Inflammatory macrophage treated with lipopolysaccharide for 4 hours (primary cell): ENCODE measurements at places on chromosomes 2 and 18.
A peak's percentile ranks its signal among the peaks of the same experiment; 100 is the strongest.

GRCh38 chr2:224774735-224775134 lies 58.6 kb upstream of the CCDC195 start:
- no peak for DNase-seq

GRCh38 chr18:38368886-38369285 lies 803.3 kb upstream of the CELF4 start:
- no peak for DNase-seq

- DNase-seq, result no peak
These were observed 26.6 kb downstream of the PTRHD1 start for GRCh38 chr2:24766609-24767008.

DNA sequence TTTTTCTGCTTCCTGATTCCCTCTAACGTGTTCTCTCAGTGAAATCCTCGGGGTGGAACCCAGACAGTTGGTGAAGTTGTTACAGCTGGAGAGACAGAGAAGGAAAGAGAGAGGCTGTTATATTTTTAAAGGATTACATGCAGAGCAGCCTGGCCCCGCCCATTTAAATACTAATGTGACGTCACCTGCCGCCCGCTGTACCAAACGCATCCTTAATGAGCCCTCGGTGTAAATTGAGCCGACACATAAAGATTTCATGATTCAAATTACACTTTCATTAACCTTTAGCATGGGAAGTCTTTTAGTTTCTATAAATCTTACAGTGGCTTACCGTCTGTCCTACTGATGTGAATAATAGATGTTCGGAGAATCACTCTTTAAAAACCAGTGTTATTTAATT lies 164.0 kb upstream of the SIX3 start:
- no peak for DNase-seq

GRCh38 chr2:75431763-75432162 lies 129.0 kb downstream of the EVA1A start:
- DNase-seq, result no peak

GRCh38 chr2:114222344-114222743 lies 220.1 kb upstream of the DPP10 start:
- no peak for DNase-seq

GRCh38 chr2:239846789-239847676 lies 178.1 kb downstream of the NDUFA10 start:
- no peak for DNase-seq

GRCh38 chr2:134449157-134449556 lies 195.3 kb downstream of the MGAT5 start:
- DNase-seq, result no peak

DNA sequence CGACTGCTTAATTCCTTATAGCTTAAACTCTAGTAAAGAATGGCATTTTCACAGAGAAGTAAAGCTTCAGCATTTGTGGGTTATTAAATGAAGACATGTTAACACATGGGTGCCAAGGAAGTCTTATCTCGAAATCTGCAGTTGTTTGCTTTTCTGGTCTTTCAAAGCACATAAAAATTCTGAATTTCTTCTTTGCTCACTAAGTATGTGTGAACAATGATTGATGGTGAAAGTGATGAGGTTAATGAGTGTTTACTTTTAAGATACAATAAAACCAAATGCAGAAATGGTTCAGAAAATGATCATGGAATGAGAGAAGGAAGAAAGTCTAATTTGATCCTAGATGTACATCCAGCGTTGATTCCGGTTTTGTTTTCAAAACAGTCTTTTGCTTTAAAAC lies 234.6 kb upstream of the RAB12 start:
- DNase-seq, result no peak

- no peak for DNase-seq
These were observed 49.4 kb downstream of the PDE1A start for GRCh38 chr2:182377467-182377866.

GRCh38 chr2:120764991-120765677 lies 29.5 kb downstream of the GLI2 start:
- DNase-seq, result no peak

DNA sequence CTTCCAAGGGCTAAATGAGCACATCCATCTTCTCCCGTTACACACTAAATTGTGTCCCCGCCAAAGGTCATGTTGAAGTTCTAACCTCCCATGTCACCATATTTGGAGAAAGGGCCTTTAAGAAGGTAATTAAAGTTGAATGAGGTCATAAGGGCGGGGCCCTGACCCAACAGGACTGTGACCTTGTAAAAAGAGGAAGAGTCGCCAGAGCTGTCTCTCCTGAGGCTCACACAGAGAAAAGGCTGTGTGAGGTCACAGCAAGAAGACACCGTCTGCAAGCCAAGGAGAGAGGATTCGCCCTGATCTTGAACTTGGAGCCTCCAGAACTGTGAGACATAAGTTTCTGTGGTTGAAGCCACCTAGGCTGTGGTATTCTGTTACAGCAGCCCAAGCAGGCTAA lies 24.1 kb downstream of the TRABD2A start:
- DNase-seq, result peak; percentile 68

- peak; percentile 47 for DNase-seq
These were observed 17.8 kb downstream of the RASGRP3 start for GRCh38 chr2:33494155-33494779.

DNA sequence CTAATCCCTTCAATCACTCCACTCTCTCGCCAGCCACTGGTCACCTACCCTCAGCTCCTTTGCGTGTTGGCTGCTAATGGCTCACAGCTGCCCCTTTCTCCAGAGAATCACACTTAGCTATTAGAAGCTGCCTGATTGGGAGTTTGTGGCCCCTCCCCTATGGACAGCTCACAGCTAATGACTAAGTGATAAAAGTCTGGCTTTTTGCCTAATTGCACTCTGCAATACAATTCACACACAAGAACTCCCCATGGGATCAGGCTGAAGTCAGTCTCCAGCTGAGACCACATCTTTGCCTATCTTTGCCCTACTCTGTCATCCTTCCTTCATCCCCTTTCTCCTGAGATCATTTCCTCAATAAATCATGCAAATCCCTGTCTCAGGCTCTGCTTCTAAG lies 701.9 kb upstream of the RAB6C start:
- DNase-seq, result no peak

DNA sequence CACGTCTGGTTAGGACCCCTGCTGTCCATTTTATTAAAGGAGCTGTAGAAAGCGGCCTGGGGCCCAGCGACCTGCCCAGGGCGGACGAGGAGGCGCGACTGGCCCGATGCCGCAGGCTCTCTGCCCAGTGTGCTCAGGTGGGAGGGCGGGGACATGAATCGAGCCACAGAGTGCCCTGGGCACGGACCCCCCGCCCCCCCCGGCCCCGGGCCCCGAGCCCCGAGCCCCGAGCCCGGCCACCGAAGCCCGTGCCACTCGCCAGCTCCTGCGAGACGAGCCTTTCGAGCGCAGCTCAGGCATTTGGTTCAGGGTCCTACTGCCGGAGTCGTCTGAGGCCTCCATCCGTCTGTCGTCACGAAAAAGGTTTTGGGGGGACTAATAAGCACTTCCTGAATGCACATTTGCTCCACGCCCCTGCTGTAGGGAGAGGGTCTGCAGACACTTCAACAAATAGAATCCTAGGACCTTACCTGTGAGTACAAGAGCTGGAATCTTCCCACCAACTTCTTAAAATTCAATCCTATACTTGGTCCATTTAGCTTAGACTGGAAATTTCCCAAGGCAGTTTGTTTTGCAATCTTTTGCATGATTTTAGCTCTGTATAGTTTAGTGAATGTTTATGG lies 602 bp upstream of the ADAM17 start:
- DNase-seq, result peak; percentile 35

- peak; percentile 67 for DNase-seq
These were observed 18.5 kb downstream of the PMAIP1 start for GRCh38 chr18:59918320-59918755.

- peak; percentile 40 for DNase-seq
These were observed 96.9 kb upstream of the ZNF397 start for GRCh38 chr18:35143622-35144596.

DNA sequence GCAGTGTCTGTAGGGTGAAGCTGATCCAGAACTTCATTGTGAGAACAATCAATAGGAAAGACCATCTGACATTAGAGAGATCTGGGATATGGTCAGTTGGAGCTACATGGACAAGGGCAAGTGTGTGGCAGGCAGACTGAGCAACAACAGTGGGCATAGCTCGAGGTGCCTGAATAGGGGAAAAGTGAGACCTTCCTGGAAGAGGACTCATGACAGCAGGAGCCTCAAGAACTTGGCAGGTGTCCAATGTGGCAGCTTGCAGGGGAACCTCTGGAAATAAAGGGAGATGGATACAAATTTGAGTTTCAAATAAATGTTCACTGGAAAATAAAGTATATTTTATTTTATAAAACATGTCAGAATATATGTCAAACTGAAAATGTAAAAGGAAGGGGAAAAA lies 117.9 kb downstream of the TANC1 start:
- no peak for DNase-seq

DNA sequence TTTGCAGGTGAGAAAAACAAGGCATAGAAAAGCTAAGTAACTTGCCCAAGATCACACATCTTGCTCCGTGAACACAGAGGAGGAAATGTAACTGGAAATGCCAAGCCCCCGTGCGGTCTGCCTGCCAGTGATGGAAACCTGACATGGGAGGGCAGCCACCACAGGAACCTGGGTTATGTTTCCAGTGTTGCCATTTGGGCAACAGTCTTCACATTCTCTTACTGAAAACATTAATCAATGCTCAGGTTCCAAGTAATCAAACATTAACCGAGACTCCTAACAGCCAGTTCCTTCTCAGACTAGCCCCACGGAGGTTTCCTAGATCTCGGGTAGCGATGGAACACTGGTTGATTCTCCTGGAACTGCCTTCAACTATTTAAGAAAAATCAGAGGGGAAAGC lies 2.5 kb downstream of the TGFA start:
- DNase-seq, result no peak

- peak; percentile 44 for DNase-seq
These were observed 73.4 kb downstream of the PLEKHM3 start for GRCh38 chr2:207951734-207952470.

GRCh38 chr2:75896779-75897366 lies 186.2 kb upstream of the GCFC2 start:
- DNase-seq, result no peak

GRCh38 chr18:77046409-77046808 lies 86.2 kb downstream of the MBP start:
- no peak for DNase-seq

DNA sequence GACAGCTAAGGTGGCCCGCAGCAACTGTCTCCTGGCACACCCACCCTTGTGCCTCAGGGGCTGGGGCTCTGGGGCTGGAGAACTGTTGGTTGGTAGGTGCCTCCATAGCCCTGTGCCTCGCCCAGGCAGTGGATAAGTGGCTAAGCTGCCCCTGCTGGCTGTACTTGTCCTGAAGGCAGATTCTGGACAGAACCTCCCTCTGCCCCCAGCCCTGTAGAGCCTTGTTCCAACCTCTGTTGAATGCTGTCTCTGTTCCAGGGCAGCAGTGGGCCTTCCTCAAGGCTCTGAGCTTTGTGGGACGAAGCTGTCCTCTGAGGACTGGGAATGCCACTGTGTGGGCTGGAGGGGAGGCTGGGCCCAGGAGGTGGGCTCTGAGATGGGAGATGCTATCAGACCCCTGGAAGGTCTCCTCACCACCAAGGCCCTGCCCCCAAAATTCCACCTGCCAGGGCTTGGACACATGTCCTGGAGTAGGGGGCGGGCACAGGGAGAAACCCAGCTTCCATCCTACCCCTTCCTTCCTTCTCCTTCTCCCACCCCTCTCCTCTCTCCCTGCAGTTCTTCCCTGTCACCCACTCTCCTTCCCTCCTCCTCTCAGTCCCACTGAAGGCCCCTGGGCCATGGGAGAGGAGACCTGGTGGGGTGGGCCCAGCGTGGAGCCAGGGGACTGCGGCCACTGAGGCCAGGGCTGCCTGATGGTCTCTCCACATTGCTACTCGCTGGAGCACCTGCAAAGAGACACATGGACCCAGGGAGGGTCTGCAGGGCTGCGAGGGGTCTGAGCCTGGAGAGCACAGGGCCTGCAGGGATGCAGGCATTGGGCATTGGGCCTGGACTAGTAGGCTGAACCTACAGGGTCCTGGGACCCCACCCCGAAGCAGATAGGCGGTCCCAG lies 1.7 kb upstream of the PDCD1 start:
- DNase-seq, result peak; percentile 19

DNA sequence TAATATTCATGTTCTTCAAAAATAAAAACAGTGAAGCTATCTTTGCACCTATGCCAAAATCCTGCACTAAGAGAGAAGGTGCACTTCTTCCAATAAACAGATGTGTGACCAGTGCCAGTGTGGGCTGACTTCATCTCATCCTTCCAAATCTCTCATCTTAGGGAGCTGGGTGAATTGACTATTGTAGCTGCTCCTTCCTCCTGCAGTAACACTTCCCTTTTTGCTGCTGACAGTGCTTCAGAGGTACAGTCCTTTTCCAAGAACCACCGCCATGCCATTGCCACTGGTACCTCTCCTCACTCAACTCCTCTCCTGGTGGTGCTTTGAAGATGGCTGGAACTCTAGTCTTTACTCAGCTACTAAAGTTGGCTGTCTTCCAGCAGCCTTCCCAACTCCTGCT lies 42.1 kb upstream of the ARHGAP25 start:
- peak; percentile 47 for DNase-seq

GRCh38 chr18:2036086-2036485 lies 535.2 kb downstream of the METTL4 start:
- DNase-seq, result no peak

- DNase-seq, result no peak
These were observed 358.6 kb downstream of the METTL4 start for GRCh38 chr18:2212598-2213205.

DNA sequence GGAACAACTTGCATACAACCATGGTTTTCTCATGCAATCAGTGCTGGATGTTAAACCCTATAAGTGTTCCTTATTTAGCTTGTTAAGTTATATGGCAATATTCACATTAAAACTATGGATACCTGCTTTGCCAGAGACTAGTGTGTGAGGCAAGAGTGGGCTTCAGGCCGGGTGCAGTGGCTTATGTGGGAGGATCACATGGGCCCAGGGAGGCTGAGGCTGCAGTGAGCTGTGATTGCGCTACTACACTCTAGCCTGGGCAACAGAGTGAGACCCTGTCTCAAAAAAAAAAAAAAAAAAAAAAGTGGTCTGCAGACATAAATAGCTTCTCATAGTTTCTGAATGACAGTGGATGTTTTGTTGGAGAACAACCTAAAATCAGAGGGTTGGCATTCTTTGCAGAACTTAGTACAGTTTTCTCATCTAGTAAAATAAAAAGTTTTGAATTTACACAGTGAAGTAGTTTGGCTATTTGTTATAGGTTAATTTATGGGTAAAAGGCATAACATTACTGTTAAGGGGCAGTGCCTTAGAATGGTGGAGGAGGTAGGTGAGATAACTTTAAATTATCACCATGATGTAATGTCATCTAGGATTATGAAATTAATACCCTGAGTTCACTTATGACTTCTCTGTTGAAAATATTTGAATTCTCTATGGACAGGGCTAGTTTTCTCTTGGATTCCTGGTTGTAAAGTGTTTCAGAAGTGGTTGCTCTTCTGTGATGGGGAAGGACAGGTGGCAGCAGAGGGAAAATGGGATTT lies 5.3 kb downstream of the CERS6 start:
- DNase-seq, result peak; percentile 28
